OCI-M1 (cell line): ENCODE measurements at places on chromosomes 12 and 14.

GRCh38 chr14:51014086-51014485 is 69.8 kb upstream of the PYGL start:
- no peak for DNase-seq

- no peak for DNase-seq
Measured at GRCh38 chr14:96260341-96260821, 4.4 kb downstream of the BDKRB1 start.

DNA sequence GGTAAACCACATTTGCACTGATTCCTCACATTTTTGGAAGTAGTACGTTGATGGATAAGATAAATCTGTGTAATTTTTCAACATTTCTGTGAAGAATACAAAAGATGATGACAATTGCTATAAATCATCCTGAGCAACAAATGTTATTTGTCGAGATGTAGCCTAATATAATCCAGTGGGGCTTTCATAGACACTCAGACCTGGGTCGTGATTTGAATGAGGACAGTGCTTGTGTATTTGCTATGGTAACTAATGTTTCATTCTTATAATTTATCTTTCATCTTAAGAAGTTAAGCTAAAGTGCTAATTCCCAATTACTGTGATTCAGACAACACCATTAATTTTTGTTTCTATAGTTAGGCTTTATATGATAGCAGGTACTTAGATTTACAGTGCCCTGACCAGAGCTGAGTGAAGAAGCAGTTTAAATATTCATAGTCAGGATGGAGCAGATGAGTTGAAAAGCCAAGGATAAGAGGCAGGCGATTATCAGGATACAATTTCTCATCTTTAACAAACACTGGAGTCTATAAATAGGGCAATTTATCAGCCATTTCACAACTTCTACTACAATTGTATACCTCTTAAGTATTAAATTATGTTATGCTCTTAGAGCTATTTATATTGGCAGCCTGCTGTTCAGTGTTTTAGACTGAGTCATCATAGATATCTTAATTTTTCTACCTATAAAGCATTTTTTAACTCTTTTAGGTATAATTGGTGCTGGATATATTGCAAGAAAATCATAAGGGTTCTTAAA is 359.9 kb downstream of the TRHDE start:
- no peak for DNase-seq

DNA sequence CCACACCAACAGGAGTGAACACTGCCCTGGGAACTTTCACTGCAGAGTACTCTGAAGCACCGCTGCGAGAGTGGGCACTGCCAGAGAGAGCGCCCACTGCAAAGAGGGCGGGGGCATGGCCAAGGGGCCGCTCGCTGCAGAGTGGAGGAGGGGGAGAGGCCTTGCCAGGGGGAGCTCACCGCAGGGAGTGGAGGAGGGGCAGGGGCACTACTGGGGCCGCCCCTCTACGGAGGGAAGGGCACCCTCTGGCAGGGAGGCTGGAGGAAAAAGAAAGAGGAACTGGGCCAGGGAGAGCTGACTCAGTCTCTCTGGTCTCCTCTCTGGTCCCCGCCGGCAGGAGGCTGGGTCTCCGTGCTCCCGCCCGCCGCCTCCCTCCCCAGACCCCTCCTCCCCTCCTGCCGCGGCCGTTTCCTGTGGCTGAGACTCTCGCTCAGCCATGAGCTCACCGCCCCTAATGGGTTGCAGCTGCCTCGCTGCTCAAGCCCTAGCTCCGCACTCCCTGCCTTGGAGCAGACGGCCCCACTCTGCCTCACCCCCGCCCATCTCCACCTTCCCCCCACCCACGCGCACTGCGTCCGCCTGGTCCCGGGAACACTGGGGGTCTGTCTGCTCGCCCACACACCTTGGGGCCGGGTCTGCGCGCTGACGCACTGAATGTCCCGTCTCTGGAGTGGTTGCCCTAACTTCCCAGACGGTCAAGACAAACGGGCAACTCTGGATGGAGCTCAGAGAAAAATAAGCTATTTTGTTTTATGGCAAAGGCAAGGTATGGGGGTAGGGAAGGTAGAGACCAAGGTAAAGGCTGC is 1.3 kb downstream of the ARHGEF40 start:
- DNase-seq = peak; percentile 88

DNA sequence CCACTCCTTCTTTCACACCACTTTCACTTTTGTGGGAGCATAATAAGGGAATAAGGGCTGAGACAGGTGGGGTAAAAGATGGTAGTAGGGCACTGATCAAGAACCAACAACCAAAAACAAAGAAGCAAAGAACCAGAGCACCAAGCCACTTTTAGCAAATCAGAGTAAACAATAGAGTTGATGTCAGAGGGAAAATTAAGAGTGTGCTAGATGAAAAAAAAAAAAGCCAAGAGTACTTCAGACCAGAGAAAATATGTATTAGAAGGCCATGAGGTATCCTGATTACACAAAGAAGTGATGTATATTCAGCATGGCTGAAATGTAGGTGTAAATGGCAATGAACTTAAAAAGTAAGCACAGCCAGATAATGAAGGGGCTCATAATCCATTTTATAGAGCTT is 75.4 kb downstream of the ABCC9 start:
- DNase-seq = no peak

- peak; percentile 9 for DNase-seq
Measured at GRCh38 chr14:96272777-96273473, 16.9 kb downstream of the BDKRB1 start.

GRCh38 chr14:88791629-88792472 is 902 bp downstream of the EML5 start:
- no peak for DNase-seq

GRCh38 chr12:131577766-131578165 is 133.1 kb upstream of the SFSWAP start:
- DNase-seq = no peak

GRCh38 chr14:92207012-92207927 is 85.5 kb downstream of the CPSF2 start:
- no peak for DNase-seq

- DNase-seq = no peak
Measured at GRCh38 chr14:53893374-53893773, 63.3 kb downstream of the BMP4 start.

DNA sequence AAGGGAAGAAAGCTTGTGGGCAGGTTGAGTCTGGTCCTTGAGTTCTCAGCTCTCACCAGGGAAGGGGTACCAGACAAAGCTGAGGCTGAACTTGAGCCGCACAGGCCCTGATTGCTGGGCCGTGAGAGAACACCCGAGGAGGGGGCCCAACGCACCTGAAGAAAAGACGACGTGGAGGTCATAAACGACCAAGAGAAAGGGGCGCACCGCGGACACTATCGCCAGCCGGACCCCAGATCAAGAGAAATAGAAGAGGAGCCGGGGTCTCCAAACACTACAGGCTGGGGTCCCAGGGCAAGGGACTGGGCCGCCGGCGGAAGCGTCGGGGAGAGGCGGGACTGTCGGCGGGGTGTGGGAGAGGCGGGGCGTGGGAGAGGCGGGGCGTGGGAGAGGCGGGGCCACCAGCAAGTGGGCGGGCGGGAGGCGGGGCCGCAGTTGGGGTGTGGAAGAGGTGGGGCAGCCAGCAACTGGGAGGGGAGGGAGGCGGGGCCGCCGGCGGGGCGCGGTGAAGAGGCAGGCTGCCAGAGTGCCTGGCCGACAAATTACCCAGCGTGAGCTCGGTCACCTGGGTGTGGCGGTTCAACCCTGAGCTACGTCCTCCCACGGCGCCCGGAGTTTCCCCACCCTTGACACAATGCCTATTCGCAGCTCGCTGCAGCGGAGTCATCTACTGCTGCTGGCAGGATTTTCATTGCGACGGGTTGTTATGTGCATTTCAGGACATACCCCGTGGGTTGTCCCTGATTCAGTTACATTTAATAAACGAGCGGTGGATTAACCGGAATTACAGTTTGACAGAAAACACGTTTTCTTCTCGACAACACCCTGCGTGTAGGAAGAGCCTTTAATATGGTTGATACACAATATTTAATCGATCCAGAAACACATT is 15.5 kb upstream of the NEMF start:
- peak; percentile 94 for DNase-seq

DNA sequence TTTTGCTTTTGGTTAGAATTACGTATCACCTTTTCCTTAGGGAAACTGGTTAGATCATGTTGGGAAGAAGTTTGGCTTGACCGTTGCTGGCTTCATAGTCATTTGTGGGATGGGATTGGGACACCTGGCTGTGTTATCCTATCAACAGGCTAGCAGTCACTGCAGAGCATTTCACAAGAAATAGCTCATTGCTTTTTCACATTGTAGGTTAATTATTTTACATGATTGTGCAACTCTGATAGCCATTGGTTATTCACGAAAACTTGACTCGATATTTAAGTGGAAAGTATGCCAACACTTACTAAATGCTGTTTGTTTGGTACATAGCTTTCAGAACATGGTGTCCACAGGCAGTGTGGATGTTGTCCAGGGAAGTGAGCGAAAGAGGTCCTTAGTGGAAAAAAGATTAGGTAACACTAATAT is 89.4 kb downstream of the NKX2-1 start:
- DNase-seq = no peak

- DNase-seq = no peak
Measured at GRCh38 chr14:24179961-24180796, 8.3 kb downstream of the REC8 start.

- DNase-seq = no peak
Measured at GRCh38 chr14:78232231-78233000, 62.2 kb downstream of the NRXN3 start.

DNA sequence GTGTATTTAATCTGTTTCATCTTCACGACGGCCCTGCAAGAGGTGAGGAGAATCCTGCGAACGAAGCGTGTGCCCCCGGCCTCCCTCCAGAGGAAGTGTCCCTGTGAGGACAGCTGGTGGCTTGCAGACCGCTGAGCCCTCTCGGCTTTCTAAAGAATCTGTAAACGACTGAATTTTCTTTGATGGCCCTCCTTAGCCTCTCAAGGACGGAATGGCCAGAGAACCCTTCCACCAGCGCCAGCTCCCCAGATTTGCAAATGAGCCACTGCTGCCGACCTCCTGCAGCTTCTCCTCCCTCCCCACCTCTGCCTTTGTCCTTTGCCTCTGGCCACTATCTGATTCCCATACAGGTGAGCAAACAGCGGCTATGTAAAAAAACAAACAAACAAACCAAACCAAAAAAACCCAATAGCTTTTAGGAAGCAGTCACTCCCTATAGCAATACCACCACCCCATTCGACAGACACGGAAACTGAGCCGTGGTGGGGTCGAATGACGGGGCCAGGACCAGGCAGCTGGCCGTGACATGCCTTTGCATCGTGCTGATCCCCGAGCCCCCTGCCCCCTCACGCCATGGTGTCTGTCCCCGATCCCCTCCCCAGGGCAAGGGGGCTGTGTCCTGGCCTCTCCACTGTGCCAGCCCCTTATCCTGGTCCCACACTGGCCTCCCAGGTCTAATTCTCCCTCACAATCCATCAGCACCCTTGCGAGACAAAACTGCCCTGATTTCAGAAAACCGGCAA is 23.6 kb downstream of the RFLNA start:
- no peak for DNase-seq

GRCh38 chr12:48973531-48973930 is 2.0 kb upstream of the WNT10B start:
- DNase-seq = no peak

GRCh38 chr12:71947645-71948105 is 9.0 kb downstream of the TPH2 start:
- DNase-seq = no peak

- peak; percentile 22 for DNase-seq
Measured at GRCh38 chr14:45716572-45716971, 463.6 kb upstream of the MIS18BP1 start.

DNA sequence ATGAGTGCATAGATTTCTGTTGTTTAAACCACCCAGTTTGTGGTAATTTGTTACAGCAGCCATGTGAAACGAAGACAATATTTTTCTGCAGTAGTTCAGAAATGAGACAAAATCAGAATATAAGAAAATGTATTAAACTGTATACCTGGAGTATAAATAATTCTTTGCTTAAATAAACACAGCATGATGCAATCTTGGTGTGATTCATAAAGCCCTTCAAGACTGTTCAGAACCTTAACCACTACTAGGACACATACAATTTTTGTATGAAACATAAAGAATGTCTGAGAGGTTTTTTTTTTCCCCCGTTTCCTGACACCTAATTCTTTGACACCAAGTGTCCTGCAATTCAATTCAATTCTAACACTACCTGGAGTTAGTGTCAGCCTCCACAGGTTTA is 10.5 kb downstream of the C12orf75 start:
- no peak for DNase-seq

- peak; percentile 97 for DNase-seq
Measured at GRCh38 chr12:6336079-6336888, 5.6 kb downstream of the TNFRSF1A start.

DNA sequence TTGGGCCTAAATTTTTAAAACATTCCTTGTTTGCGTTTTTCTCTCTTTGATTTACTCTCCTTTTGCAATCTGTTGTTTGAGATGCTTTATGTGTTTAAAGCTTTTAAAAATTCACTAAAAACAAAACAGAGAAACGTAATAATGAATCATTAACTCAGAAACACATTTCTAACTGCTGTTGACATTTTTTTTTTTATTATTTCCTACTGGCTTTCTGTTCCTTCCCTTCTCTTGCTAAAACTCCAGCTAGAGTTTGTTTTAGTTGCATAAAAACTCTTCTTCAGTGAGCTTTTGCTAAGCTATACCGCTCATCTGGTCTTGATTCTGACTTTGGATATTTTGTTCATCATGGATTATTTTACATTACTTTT is 29.0 kb upstream of the SRGAP1 start:
- DNase-seq = no peak

DNA sequence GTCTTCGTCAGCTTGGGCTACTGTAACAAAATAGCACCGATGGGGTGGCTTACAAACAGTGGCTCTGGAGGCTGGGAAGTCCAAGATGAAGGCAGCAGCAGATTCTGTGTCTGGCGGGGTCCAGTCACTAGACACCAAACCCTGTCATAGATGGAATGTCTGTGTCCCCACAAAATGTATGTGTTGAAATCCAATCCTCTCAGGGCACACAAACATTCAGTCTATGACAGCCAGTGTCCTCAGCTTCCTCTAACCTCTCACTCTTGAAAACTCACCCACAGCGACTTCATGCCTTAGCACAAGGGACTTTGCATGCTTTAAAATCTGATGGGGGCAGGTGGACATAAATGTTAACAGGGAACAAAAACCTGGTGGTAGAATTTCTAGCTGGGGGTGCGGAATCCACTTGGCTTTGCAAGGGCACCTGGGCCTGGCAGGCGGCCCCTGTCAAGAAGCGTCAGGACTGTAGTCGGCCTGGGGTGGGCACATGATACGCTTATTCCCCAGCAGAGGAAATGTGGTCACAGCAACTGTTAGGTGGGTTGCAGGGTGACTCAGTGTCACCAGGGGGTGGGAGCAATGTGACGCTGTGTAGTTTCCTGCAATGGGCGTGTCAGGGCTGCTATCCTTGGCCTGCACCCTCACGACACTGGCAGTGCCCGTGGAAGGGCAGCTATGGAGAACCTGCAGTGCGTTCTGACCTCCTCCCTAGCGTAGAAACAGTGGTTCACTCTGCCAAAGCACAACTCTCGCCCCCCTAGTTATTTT is 17.7 kb downstream of the RIN3 start:
- no peak for DNase-seq

DNA sequence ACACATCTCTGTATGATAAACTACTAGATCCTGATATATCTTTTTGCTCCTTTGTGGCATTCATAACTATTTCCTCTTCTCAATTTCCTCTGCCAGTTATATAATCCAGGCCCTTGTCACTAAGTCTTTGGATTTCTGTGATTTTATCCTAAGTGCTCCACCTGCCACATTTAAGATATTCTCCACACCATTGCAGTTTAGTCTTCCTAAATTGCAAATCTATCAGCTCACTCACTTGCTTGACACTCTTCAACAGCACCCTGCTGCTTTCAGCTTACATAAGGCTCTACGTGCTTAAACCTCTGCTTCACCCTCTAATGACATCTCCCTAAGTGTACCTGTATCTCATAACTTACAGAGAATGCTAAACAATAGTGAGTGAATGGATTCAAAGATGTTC is 1032.2 kb upstream of the SEL1L start:
- DNase-seq = no peak

- DNase-seq = peak; percentile 74
Measured at GRCh38 chr12:85076688-85077430, 40.7 kb downstream of the LRRIQ1 start.
